ENCODE measurements at places on chromosomes 1 and 21.
A peak's percentile ranks its signal among the peaks of the same experiment; 100 is the strongest.

- no peak for DNase-seq
Measured at GRCh38 chr1:22398656-22399420, 52.8 kb upstream of the ZBTB40 start.

- no peak for DNase-seq
Measured at GRCh38 chr1:226066415-226067078, 4.0 kb downstream of the H3-3A start.

DNA sequence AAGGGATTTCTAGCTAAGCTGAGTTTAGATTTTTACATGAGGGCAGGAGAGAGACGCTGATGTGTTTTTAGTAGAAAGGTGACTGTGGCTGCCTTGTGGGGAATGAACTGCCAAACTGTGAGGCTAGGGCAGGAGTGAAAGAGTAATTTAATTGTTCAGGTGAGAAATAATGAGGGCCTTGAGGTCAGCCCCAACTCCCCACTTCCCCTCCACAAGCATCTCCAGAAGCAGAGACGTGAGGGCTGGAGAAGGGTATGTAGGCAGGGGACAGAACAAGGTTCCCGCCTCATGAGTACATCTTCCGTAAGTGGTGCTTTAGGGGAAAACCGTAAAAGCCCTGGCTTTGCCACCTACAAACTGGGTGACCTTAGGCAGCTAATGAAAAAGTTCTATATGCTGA lies 70.8 kb downstream of the WARS2 start:
- no peak for DNase-seq

- no peak for DNase-seq
Measured at GRCh38 chr21:45941717-45942546, 39.6 kb upstream of the COL6A1 start.

- DNase-seq, result no peak
Measured at GRCh38 chr1:180150982-180151381, 3.7 kb upstream of the QSOX1 start.

GRCh38 chr1:90504509-90504908 lies 212.6 kb downstream of the BARHL2 start:
- DNase-seq, result no peak

DNA sequence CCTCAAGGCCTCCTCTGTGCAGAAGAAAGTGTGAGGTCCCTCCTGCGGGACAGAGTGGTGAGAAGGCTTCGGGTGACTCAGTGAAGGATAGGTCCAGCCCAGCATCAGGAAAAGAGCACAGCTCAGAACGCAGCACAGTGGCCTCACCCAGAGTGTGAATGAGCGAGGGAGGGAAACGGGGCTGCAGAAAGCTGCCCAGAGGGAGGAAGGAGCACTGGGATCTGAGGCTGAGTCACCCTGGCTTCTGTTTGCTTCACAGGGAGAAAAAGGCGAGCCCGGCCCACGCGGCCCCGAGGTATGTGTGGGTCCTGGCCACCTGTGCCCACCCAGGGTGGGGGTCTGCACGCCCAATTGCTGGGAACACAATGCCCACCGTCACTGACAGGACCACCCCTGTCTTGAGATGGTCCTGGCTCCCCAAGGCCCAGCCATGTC lies 24.3 kb downstream of the COL6A2 start:
- DNase-seq, result peak; percentile 6
